ENCODE measurements at places on chromosomes 6 and 20.

DNA sequence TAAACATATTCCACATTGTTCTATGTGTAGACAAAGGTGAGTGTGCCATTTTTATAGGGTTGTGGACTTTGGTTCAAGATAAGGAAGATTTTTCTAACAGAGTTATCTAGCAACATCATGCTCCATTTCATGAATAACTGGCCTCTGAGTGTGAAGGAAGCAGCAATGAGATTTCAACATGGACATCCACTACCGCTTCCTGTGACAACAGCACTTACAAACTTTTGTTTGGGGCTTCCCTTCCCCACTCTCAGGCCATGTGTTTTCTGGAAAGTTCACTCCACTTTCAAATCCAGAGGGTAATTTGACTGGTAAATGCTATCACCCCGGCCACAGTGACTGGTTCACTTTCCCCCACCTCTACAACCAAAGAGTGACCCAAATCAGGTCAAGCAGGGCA, 38.1 kb upstream of the PROKR2 start:
- DNase-seq, result no peak

- DNase-seq, result no peak
These were observed 137.0 kb downstream of the DST start for GRCh38 chr6:56505512-56506260.

DNA sequence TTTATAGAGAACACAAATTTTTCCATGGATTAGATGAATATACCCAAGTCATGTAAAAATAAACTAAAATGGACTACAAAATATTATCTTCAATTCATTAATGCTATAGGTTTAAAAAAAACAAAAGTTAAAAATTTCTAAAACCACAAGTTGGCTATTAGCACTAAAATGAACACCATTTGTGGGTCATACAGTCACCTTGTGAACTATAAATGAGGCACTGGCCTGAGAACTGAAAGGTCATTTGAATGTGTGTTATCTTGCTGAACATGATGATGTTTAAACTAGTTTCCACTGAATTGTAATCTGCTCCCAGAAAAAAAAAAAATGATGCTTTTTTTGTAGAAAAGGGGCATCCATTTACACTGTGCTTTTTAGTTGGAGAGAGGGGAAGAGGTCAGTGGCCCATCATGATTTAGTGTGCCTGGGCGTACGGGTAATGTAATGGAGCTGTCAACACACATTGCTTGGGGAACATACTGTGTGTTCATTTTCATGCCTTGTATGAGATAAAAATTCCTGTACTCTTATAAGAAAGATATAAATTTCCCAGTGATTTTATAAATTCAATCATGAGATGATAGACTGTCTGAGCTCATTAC, 96.6 kb upstream of the FKBP1C start:
- DNase-seq, result no peak

- DNase-seq, result no peak
These were observed 63.3 kb downstream of the FAM50B start for GRCh38 chr6:3912361-3913076.

DNA sequence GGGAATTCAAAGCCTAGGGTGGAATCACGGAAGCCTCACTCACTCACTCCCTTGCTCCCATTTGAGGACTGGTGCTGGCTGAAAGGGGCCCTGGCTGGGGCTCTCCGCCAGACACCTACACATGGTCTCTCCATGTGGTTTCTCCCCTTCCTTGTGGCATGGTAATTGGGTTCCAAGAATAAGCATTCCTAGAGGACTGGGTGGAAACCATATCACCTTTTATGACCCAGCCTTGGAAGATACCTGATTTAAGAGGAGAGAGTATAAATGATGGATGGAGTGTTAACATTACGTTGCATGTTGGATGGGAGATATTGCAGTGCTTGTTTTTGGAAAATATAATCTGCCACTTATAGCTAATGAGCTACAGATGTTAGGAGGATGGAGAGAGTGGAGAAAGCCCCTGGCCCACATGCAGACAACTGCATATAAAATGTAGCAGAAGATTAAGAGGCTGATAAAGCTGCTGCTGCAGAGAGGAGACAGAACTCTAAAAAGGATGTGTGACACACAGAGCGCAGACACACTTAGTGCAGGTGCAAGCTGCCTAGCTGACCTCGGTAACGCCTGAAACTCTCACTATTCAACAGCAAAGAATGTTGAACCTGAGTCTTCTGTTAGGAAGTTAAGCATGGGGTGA, 23.3 kb upstream of the CDKN1A start:
- DNase-seq, result no peak

DNA sequence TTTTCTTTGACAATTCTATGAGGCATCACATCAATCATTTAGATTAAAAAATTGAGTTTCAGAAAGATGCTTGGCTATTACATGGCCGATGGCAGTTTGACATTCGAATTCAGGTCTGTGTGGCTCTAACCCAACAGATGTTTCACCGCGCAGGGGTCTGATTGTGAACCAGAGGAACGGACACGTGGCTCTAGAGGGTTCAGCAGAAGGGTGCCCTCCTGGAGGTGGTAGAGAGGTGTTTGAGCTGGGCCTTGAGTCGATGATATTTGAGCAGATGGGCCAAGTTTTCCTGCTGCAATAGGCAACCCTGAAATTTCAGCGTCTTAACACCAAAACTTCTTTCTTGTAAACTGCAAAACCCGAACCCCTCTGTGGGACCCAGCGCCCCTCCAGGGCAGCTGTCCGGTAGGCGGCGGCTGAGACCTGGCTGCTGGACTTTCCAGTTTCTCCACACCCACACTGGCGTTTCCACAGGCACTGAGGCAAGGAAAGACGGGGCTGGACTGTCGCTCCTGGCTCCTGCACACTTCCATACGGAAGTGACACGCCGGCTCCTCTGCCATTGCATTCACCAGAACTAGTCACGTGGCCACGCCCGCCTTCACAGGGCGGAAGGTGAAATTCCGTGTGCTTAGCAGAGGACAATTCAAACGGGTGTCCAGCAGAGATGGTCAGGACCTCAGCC, 11.3 kb upstream of the AFDN start:
- DNase-seq, result no peak

- no peak for DNase-seq
These were observed 55.5 kb downstream of the PRDM1 start for GRCh38 chr6:106141441-106142237.

DNA sequence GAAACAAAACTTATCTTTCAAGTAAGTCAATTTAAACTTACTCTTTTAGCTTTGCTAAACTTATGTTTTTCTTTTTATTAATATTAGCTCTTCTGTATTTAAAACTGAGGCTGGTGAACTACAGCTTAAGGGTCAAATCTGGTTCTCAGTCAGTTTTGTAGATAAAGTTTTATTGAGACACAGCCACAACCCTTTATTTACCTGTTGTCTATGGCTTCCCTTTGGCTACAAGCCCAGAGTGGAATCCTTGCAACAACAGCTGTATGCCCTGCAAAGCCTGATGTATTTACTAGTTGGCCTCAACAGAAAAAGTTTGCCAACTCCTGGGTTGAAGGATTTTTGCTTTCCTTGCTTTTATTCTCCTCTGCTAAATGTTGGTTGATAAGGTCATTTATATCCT, 491.4 kb upstream of the RNF217 start:
- DNase-seq, result no peak

DNA sequence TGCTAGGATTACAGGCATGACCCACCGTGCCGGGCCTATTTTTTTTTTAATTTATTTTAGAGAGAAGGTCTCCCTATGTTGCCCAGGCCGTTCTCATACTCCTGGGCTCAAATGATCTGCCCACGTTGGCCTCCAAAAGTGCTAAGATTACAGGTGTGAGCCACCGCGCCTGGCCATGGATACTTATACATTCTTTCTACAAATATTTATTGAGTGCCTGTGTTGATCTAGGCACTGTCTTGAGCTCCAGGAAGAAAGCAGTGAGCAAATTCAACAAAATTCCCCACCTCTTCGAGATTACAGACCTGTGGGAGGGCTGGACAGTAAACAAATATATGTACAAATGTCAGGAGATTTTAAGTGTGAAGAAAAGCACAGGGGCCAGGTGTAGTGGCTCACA, 37.9 kb downstream of the MGME1 start:
- DNase-seq, result no peak

DNA sequence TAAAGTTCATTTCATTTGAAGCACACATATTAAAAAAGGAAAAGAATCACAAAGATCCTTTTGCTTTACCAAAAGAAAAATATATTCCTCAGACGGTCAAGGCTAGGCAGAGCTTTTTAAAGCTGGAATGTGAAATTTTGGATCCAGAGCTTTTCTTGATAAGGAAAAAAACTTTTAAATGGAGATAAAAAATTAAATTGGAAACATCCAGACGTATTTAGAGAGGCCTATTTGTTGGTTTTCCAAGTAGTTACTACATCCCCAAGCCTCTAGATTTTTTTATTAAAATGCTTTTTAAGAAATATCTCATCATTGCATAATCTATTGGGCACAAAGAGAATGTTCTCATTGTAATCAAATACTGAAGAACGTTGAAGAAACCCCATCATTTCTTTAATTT, 385.7 kb upstream of the CITED2 start:
- DNase-seq, result no peak

GRCh38 chr20:61731363-61732181, 334.1 kb downstream of the TAF4 start:
- no peak for DNase-seq

DNA sequence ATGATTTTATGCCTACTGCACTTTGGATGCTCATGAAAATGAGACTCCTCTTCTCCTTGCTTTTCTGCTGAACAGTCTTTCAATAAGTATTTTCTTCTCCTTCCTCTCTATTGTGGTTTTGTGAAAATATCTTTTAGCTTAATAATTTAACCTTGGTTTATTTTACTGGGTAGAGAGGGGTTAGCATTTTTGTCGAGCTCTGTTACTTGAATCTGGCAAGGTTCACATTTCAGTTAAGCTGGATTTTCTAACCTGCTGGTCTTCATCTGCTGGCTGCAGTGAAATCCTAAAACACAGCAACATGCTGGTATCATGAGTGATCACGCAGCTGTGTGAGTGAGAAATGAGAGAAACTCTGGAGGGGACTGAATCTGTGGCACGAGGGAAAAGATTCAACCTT, 222.7 kb upstream of the NOX3 start:
- DNase-seq, result no peak

- no peak for DNase-seq
These were observed 316.3 kb downstream of the ARHGAP18 start for GRCh38 chr6:129393654-129394053.

DNA sequence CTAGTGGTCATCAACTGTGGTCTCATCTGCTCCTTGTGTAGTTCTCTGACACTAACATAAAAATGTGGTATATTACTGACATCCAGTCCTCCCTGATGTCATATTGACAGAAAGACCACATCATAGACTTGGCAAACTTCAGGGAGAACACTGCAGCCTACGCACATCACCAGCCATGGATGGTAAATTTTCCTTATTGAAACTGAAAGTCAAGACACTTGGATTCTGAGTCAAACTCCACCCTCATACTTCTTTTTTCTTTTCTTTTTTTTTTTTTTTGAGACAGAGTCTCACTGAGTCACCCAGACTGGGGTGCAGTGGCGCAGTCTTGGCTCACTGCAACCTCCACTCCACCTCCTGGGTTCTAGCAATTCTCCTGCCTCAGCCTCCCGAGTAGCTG, 25.4 kb downstream of the NDRG3 start:
- DNase-seq, result no peak

- DNase-seq, result no peak
These were observed 94.7 kb downstream of the RTN4IP1 start for GRCh38 chr6:106534564-106534982.

DNA sequence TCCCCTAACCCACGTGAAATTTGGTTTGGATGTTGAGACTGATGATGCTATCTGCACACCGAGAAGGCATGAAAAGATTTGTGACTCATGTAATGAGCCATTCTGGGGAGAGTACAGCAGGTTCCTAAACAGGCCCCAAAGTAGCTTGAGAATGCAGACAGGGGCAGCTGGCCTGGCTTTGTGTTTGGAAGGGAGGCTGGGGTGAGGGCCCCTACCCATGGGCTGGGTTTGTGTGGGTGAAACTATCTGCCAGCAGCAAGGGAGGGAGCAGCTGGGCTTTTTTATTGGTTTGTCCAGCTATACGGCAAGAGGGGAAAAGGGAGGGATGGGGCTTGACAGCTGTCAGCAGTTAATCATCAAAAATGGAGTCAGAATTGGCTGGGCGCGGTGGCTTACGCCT, 87.0 kb upstream of the RNF24 start:
- no peak for DNase-seq

- no peak for DNase-seq
These were observed 627.2 kb downstream of the BCKDHB start for GRCh38 chr6:80733641-80734040.

- no peak for DNase-seq
These were observed 231.9 kb upstream of the SGK1 start for GRCh38 chr6:134549854-134550253.
